ENCODE measurements at places on chromosomes 12 and 14.
A peak's percentile ranks its signal among the peaks of the same experiment; 100 is the strongest.

DNA sequence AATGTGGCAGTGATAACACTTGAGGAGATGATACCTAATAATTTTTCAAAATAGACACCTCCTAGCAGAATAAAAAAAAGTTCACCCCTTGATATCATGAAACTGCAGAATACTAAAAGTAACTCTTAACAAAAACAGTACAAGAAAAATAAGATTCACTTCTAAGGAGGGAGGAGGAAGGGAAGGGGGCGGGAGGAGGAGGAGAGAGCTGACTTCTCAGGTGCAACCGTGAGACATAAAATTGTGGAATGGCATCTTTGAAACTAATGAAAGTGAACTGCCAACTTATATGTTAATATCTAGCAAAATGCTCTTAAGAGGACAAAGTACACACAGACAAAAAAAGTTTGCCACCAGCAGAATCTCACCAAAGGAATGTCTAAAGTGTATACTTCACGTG lies 115.8 kb downstream of the SCFD1 start:
- no peak for DNase-seq

- no peak for DNase-seq
These were observed 209.4 kb downstream of the NAV3 start for GRCh38 chr12:78040111-78040510.

DNA sequence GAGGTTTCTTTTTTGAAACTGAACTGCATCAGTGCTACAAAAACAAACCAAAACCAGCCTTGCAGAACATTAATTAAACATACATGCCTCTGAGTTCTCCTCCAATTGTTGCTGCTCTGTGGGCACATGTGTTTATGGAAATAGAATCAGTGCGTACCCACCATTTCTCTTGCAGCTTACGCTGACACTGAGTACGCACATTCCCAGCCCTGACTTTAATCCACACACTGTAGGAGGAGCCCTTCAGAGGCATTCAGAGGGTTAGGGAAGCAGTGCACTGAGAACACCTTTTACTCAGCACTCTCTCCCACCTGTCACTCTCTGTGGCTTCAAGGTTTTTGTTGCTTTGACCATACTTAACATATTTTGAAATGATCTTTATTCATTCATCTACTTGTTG lies 250.5 kb upstream of the PWP1 start:
- no peak for DNase-seq

- DNase-seq = no peak
These were observed 23.0 kb downstream of the DIO3 start for GRCh38 chr14:101584055-101584859.

DNA sequence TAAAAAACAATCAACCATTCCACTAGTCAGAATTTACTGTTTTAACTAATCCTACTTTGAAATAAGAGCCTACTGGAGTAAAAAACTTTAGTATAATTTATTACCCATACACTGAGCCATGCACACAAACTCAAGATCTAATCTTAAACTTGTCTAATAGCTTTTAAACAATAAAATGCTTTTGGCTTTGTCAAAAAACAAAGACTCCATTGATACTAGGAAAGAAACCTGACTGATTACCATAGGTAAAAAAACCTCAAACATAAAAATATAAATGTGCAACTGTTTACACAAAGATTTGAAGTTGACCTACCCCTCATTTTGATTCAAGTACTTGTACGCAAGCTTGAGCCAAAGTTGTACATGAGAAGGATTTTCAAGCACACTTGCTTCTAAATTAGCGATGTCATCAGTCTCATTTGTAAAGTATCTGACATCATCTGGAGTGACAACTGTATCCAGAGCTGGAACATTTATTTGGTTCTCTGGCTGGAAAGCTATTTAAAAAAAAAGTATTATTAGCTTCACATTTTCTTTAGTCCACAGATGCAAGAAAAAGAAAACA lies 36.1 kb downstream of the ZFC3H1 start:
- no peak for DNase-seq

DNA sequence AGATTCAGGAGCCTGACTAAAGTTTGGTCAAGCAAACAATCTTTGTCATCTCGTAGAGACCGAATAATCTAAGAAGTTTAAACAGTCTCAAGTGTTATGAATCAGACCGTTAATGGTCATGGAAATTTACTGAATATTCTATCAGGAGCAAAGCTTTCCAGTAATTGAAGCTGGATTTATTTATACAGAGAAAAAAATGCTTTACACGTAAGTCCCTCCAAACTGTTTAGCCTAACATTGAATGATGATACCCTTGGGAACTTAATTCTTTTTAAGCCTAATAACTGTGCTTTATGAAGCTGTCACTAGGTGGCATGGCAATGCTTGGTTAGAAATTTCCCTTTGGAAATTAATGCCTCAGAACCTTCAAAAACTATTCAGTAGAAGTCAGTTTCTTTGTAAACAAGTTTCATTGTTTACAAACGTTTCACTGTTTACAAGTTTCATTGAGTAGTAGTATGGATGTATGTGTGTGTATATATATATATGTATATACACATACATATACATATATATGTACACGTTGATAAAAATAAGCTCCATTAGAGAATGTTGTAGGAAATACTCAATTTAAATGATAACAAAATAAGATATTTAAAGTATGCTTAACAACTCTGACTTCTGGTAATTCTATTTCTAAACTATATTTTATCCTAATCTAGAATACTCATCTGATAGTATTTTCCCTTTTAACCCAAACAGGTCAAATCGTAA lies 32.1 kb downstream of the DEPDC4 start:
- DNase-seq = peak; percentile 8

- no peak for DNase-seq
These were observed 20.6 kb upstream of the YARS2 start for GRCh38 chr12:32776258-32776657.

GRCh38 chr14:22314183-22314820 lies 274.7 kb downstream of the DAD1 start:
- peak; percentile 38 for DNase-seq

DNA sequence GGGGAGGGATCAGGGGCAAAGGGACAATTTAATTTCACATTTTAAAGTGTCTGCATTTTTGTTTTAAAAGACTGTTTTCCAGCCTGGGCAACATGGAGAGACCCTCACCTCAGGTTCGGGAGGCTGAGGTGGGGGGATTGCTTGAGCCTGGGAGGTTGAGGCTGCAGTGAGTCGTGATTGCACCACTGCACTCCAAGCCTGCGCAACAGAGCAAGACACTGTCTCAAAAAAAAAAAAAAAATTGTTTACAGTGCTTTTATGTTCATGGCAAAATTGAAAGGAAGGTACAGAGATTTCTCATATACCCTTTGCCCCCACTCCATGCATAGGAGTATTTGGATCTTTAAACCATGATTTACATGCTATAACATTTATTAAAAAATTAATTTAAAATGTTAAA lies 16.4 kb upstream of the HVCN1 start:
- DNase-seq = no peak

- DNase-seq = no peak
These were observed 34.2 kb downstream of the CKAP4 start for GRCh38 chr12:106213662-106214061.

DNA sequence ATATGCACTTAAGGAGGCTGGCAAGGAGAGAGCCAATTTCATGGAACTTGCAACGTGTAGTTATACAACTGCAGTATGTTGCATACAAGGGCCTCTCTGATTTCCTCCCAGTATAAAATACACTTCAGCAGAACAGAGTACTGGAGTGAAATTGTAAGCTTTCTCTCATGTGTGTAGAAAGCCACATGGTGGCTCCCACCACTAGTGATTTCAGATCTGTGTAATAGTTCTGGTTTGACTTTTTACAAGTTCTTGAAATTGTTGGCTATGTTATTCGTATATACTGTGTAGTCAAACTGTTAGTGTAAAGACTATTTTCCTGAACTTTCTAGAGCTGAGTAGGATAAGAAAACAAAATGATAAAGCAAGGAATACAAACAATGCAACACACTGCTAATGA lies 16.4 kb upstream of the LMO3 start:
- no peak for DNase-seq

DNA sequence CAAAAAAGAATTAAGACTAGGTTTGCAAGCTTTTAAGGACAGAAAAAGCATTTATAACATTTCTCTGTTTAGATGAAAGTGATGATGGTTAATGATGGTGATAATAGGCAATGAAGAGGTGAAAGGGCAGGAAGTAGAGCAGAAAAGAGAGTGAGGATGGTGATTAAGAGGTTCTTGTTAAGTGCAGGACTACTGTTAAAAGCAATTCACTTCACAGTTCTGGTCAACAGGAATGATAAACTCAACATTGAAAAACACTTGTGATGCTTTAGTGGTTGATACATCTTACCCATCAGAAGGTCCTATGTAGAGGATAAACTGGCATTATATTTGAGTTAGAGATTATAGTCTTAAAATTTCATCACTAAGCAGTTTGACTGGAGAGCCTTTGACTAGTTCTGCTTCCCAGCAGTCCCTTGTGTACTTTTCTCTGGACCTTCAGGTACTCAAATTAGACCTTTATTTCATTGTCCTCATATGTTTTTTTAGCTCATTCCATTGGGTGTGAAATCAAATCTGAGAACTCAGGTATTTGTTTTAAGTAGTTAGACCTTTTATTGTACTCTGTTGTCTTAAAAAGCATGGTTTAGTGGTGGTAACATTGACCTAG lies 10.9 kb downstream of the RAP1B start:
- DNase-seq = no peak

DNA sequence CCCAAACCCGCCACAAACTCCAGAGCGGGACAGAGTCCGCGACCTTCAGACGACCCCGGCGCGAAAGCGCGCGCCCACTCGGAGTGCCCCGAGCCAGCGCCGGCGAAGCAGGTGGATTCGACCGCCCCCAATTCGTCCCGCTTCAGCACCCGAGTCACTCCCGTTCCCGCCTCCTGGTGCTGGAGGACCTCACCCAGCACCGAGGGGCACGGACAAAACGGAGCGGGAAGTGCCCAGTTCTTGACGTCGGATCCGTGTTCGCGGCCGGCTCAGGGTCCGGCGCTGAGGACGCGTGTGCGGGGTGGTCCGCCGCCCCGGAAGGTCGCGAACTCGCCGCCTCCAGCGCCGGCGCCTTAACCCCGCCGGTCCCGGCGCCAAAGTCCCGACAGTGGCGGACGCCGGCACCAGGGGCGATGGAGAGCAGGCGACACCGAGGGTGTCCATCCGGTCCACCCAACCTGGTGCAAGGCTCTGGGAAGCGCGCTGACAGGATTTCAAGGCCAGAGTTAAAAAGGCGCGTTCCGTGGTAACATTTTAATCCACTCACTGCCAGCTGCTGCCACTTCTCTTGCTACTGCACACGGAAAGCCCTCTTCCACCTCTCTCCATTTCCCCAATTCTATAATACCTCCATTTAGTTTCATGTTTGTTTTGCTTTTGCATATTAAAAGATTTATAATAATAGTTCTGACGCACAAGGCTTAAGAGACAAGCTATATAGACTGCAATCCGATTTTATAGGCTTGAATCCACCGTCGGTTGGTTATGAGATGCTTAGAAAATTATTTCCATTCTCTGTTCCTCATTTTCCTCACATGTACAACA lies 240.0 kb upstream of the CPNE8 start:
- peak; percentile 20 for DNase-seq

DNA sequence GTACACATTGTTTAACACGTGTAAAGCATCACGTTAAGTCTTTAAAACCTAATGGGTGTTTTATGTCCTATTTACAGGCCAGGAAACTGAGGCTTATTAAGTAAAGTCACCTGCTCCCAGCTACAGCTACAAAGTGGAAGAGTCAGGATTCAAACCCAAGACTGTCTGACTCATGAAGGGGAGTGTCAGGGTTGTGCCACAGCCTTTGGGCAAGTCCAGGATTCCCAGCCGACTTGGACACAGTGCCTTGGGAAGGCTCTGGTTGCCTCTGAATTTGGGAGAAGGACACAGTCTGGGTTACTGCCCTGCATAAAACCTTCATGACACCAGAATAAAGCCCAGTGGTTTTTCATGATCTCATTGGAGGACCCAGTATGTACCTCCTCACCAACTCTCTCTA lies 7.3 kb downstream of the RNU4-2 start:
- no peak for DNase-seq

DNA sequence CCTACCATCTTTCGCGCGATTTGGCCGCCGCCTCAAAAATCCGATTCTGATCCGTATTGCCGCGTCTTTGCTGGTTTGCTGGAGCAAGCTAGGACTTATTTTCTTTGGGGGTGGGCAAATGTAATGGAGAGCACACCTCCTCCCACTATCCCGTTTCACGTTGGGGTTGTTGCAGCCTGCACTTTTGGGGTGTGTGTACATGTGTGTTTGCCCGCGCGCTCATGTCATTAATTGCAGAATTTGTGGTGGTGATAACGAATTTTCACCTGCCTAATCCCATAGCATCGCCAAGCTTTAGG lies 657 bp downstream of the METAP2 start:
- no peak for DNase-seq

- DNase-seq = no peak
These were observed 15.2 kb upstream of the RXYLT1 start for GRCh38 chr12:63764481-63764880.

DNA sequence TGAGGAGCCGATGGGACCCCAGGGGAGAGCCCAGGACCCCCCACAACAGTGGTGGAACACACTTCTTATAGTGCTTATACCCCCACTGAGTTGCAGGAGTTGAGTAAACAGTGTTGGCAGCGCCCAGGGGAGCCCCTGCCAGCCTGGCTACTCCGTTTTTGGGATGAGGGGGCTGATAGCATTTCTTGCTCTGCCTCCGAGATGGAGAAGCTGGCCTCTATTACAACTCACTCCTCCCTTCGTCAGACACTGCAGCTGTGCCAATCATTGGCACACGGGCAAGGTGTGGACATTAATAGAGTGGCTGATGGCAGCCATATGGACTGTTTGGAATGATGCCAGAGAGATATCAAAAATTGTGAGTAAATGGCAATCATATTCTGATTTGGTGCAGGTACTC lies 94.9 kb upstream of the TMPO start:
- DNase-seq = no peak

DNA sequence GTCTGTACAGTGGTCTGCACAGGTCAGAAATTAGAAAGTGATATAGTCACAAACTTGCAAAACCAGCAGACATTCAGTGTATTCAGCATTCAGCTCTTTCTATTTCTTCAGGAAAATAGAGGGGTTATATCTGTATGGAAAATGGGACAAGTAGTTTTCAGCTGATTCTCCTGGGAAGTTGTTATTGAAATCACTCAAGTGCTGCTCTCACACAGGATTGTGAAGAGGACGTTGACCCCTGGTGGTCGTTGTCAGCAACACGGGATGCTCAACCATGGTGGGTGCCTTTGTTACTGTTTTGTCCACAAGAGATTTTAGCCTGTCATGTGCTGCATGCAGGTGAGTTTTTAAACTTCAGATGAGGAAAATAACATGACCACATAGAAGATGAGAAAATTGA lies 981.8 kb downstream of the TMEM121 start:
- DNase-seq = no peak

GRCh38 chr12:98893126-98893674 lies 248.1 kb downstream of the APAF1 start:
- no peak for DNase-seq

GRCh38 chr14:70640938-70641547 lies 673 bp upstream of the TTC9 start:
- peak; percentile 70 for DNase-seq
